ENCODE measurements at places on chromosomes 2 and 18.

GRCh38 chr18:1663879-1664705 lies 759.4 kb downstream of the ADCYAP1 start:
- no peak for DNase-seq

DNA sequence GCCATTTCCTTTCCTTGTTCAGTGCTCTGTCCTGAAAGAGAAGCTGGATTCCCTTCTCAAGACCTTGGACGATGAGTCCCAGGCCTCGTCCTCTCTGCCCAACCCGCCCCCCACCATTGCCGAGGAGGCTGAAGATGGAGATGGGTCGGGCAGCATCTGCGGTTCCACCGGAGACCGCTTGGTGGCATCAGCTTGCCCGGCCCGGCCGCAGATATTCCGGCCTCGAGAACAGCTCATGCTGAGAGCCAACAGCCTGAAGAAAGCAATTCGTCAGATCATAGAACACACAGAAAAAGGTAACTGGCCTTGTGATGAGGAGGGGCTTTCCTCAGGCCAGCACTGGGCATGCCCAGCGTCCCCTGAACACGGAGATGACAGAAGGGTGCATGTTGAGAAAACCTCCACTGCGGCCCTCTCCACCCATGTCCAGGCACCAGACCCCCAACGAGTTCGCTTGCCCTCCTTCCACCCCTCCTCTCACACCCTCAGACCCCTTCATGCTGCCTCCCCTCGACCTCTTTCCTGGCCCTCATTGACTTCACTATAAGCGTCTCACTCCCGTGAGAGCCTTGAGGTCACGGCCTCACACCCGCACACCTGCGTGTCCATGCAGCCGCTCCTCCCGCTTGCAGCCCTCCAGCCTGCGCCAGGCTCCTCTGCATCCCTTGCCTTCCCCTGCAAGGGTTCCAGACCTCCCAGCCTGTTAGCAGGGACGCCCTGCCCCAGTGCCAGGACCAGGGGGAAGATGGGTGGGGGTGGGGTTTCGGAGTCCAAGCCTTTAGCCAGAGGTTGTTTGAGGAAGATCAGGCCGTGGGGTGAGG lies 95.0 kb downstream of the DGKD start:
- DNase-seq: no peak

DNA sequence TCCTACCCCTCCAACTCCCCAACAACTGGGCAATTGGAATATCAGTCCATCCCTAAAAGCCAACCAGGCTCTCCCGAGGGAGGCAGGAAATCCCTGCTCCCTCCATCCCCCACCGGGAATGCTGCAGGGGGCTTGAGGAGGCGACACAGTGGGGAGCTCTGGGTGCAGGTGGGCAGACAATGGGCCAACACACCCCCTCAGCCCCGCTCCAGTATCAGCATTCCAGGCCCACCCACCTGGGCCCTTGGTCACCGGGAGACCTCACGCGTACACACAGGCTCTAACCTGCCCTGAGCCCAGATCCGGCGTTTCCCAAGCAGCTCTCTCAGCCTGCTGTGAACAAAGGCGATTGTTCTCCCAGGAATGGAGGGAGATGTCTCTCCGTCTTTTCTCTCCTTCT lies 37.6 kb upstream of the FZD7 start:
- DNase-seq: no peak

- DNase-seq: no peak
These were observed 604.1 kb downstream of the LRP1B start for GRCh38 chr2:141526760-141527159.

DNA sequence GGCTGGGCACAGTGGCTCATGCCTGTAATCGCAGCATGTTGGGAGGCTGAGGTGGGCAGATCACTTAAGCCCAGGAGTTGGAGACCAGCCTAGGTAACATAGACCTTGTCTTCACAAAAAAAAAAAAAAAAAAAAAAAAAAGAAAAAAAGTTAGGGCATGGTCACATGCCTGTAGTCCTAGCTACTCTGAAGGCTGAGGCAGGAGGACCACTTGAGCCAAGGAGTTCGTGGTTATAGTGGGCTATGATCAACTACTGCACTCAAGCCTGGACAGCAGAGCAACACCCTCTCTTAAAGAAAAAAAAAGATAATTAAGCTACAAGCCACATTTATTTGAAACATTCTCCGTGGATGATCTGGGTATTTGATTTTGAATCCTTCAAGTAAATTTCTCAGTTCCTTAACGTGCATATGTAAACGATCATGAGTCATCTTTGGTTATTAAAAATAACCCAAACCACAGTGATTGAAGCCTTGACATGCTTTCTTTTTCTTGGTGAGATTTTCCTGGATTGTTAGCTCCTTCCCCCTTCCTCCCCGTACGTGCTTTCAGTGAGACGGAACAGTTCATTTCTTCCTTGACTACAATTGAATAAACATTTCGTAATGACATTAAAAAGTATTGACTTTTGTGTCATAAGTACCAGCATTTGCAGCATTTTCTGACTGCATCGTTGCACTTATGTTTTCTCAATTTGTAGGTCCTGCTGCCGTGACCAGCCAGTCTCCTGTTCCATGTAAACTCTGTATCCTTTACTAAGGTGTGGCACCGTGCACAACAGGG lies 20.3 kb downstream of the RMC1 start:
- DNase-seq: no peak

Measured in NCI-H187 treated with DMSO at 0.1 percent for 48 hours (cell line).